ENCODE measurements at places on chromosomes 1 and 21.

DNA sequence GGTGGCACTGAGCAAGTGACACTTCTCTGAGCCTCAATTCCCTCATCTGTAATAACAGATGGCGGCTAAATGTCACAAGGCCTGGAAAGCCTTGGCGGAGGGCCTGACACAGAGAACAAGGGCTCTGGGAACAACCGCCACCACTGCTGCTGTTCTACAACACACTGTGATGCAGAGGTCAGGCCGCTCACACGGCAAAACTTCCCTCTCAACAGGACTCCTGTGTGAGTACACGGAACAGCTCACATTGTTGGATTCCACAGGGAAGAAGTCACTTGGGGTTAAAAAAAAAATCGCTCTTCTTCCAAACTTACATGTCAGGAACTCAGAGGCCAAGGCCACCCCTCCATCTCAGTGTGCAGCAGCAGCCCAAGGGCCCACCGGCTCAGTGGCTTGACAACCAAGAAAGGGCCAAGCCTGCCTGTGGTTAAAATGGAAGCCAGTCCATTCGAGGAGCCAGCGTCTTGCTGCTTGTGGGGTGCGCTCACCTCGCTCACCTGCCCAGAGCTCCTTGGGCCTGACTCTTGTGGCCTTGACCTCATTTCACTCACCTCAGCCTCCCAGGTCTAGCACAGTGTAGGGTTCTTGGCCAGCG, 101.1 kb downstream of the RAVER2 start:
- no peak for DNase-seq

- DNase-seq, result no peak
These were observed 588.1 kb downstream of the KIF26B start for GRCh38 chr1:245742896-245743295.

- no peak for DNase-seq
These were observed 100.1 kb upstream of the KIF26B start for GRCh38 chr1:245054507-245055270.

GRCh38 chr1:72013161-72013560, 269.2 kb downstream of the NEGR1 start:
- no peak for DNase-seq

GRCh38 chr1:70093250-70093975, 112.0 kb downstream of the LRRC40 start:
- no peak for DNase-seq

DNA sequence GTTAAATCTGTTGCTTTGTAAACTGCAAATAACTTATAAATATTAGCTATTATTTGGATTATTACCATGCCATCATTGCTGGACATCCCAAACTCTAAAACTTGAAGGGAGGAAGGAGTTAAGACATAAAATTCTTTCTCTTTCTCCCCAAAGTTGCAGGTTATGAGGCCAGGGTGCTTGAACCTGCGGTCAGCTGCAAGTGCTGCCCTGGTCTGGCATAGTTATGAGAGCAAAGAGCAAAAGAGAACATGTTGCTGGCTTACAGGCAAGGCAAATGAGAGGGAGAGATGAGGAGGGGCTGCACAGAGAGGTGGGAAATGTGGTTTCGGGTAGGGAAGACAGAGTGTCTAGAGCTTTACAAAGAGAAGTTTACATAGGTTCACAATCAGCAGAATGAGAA, 30.8 kb downstream of the GADD45A start:
- DNase-seq, result no peak

DNA sequence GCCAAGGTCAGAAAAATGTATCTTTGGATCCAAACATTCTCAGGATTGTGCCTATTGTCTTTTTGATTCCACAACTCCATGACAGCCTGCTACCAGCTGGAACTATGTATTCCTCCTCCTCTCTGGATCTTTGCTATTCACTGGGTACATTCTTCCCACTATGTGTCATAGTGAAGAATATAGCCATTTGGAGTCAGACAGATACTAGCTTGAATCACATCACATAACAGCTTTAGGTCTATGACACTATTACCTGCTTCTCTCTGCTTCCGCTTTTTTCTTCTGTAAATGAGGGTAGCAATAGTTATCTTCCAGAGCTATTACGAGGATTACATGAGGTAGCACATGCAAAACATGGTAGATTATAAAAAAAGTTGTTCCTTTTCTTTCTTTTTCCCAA, 5.4 kb upstream of the EXO1 start:
- no peak for DNase-seq

DNA sequence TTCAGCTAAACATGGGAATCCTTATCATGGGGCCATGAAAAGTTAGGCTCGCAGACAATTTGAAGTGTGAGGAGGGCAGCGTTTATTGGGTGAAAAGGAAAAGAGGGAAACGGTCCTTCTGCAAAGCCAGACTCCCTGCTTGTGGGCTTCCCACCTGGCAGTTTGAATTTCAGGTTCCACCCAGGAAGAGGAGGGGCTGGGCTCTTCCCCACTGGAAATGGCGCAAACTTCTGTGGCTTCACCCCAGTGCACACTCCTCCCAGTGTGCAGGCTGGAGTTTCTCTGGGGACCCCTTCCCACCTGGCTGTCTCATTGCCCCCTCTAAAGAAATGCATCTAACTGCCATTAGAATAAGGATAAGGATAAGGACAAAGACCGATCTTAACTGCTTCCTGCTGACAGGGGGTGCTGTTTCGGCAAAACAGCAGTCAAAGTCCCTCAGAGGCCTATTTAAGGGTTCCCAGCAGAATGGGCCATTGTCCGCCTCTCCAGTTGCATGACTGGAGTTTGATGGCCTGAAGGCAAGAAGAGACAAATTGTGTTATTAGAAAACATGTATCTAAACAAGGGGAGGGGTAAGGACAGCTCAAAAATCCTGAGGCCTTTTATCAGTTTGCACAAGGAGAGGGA, 20.4 kb downstream of the AIM2 start:
- DNase-seq, result no peak

GRCh38 chr1:236502579-236502971, 21.2 kb upstream of the LGALS8 start:
- DNase-seq, result no peak

- DNase-seq, result no peak
These were observed 258.3 kb downstream of the OLFM3 start for GRCh38 chr1:101738475-101738874.

DNA sequence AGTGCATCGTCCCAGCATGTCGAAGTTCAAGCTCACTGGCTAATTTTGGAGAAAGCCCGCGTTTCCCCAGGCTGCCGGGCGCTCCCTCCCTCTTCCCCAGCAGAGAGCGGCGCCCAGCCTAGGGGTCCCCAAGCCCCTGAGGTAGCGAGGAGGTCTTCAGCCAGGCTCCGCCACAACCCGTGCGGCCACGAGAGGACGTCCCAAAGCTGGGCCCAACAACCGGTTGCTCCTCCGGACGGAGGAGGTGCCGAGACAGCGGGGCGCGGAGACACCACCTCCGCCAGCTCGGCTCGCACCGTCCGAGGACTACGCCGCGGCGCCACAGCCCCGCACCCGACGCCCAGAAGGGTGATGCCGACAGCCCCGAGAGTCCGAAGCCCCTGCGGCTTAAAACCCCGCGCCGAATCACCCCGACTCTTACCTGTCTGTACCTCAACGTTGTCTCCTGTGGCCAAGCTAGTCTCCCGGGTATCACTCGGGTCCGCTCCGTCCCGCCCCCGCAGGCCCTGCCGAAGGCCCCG, at the start of gene DENND2C:
Gene DENND2C (minus strand): TSS at position 488 of the 521 bp plus-strand sequence. CDS start 44,065 bp downstream, outside the sequence.
- DNase-seq, result no peak

DNA sequence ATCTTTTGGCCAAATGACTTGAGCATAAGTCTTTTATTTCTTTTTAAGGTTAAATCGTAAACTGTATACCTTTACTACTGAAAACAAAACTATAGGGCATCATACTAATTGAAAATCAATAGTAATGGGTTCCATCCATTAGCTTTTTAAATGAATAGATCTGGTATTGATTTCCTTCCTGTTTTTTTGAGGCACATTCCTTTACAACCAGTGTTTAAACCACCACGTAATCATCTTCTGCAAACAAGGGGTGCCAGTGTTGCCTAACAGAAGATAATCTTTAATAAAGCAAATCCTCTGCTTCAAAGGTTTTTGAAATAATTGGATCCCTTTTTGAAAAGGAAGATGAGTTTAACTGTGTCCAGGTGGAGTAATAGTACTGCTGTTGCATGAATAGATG, 48.7 kb upstream of the ANGPTL1 start:
- no peak for DNase-seq

DNA sequence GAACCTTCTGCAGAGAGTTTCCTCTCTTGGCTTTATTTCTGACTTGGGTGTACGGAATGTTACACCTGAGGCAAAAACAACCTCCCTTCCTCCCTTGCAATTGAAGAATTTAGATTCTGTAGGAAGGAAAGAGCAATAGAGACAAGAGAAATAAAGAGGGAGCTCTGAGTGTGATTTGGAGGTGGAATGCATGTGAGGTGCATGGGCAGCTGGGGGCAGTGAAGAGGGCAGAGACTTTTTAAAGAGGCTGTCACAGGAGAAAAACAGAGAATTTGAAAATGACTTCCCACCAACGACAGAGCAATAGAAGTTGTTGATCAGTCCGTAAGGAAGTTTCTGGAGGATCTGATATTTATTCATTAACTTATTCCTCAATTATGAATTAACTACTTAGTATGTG, 172.0 kb upstream of the B3GALT2 start:
- DNase-seq, result no peak

DNA sequence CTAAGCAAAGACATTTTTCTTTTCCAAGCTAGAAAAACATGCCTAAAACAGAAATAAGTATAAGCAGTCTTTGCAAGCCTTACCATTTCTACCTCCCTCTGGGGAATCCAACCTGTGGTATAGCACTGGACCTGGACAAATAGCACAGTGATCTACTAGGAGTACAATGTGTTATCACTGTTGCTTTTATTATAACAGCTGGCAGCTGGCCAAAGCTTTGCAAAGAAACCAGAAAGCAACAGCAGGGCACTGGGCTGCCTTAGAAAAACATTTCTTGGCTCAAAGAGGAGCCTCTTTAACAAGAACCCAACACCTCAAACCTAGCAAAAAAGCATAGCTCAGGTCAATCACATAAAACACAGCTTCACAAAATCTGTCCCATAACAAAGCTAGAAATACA, 294.5 kb upstream of the GREM2 start:
- no peak for DNase-seq

DNA sequence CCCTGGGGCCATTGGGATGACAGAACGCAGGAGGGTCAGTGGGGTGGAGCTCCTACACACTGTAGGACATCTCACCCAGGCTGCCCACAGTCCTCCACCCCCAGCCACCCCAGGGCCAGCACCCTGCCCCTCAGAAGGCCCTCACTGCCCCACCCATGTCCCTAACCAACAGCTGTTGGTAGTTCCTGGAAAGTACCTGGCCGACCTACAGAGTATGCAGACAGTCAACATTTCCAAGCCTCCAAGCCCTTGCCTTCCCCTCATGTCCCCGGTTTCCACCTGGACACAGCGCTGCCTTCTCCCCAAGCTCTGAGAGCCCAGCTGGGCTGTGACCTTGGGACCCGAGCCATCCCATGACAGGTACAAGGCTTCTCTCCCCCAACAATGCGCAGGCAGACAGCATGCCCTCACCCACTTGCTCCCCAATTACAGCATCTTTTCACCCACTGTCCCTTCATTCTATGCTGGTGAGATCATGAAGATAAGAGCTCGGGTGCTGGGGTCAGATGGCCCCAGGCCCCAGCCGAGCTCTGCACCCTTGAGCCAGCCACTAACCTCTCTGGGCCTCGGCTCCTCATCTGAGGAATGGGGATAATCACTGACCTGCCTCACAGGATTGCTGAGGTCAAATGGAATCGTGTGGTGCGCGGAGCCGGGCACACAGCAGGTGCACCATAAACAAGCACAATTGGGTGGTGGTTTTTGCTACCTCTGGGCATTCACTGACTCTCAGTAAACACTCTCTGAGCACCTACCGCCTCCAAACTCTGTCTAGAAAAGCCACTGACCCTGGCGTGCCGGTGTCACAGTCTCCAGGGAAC, 11.2 kb downstream of the LAPTM5 start:
- no peak for DNase-seq

GRCh38 chr1:231986631-231987336, 360.2 kb downstream of the DISC1 start:
- DNase-seq, result no peak

DNA sequence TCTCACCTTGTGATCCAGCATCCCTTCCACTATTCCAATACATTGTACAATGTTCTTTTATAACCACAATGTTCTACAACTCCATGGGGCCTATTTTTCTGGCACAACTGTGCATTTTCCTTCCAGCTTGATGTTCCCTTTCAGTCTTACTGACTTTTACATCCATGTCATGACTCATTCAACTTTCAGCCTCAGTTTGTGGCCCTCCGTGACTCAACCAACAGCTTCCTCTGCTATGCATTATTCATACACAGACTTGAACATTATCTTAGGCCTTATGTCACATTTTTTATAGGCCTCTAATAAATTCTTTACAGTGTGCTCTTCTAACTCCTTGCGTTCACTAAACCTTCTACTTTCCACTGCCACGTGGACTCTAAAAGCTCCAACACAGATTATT, 119.4 kb upstream of the PRMT6 start:
- no peak for DNase-seq

Measured in stimulated activated CD8-positive, alpha-beta memory T cell treated with anti-CD3 and anti-CD28 coated beads, Interleukin-2, amount 100 ng/mL, for 1 hour (primary cell).